ENCODE measurements at places on chromosomes 12 and 14. TPM values are rescaled to one million over a fixed set of nuclear protein-coding genes. Genes with fewer than 3 reads are reported as not detected.
A peak's percentile ranks its signal among the peaks of the same experiment; 100 is the strongest.

The DHRS2 gene
- total RNA-seq, result 4.6 TPM

GRCh38 chr12:47207829-47208248, 128.1 kb upstream of the AMIGO2 start:
- no peaks in the 10 kb centered on the region for H3K27me3 ChIP-seq
- no peaks in the 10 kb centered on the region for H3K36me3 ChIP-seq
- H3K4me1 ChIP-seq, result peaks cover 6% of the 10 kb centered on the region
- no peak overlapping the region for H3K4me3 ChIP-seq

DNA sequence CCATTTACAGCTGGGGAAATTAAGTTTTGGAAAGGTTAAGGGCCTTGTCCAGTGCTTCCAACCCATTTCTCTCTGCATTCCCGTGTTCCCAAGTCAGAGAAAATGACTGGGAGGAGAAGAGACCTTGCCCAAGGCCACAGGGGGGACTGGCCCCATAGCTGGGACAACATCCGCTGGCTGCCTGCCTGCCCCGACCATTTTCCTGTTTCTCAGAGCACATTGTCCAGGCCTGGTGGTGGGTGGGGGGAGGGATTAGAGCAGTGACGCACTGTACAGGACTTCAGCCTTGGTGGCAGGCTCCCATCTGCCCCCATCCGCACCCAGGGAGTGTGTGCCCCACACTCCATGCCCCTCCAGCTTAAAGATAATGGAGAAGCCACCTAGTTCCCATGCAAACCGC, 27.7 kb downstream of the DIO3 start:
- H3K36me3 ChIP-seq, result no peaks in the 10 kb centered on the region
- H3K4me3 ChIP-seq, result no peak overlapping the region
- H3K4me1 ChIP-seq, result no peaks in the 10 kb centered on the region
- no peak overlapping the region for H3K27ac ChIP-seq

GRCh38 chr14:24314377-24315193, 3.3 kb downstream of the LTB4R start:
- no peak overlapping the region for H3K4me3 ChIP-seq
- peak overlapping the region; percentile 88 for H3K27ac ChIP-seq
- H3K4me1 ChIP-seq, result peaks cover 62% of the 10 kb centered on the region
- peaks cover 37% of the 10 kb centered on the region for H3K27me3 ChIP-seq
- no peak for DNase-seq

DNA sequence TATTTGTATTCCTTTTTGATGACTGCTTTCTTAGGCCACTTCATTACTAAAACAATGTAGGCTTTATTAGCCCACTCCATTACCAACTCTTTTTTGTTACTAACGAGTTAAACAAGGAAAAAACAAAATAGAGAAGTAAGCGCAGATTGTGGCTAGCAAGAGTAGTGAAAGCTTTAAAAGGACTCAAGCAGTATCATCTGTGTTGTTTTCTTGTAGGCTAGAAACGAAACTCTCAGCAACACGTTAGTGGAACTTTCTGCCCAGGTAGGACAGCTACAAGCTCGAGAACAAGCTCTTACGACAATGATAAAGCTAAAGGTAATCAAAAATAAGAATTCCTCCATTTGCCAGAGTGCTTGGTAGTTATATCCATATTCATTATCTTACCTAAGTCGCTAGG, 11.1 kb downstream of the CCDC62 start:
- H3K36me3 ChIP-seq, result no peaks in the 10 kb centered on the region
- no peaks in the 10 kb centered on the region for H3K27me3 ChIP-seq
- no peak for DNase-seq
- H3K4me3 ChIP-seq, result no peak overlapping the region

Data from stomach (tissue), 19 donors.